ENCODE measurements at places on chromosomes 12 and 14.

DNA sequence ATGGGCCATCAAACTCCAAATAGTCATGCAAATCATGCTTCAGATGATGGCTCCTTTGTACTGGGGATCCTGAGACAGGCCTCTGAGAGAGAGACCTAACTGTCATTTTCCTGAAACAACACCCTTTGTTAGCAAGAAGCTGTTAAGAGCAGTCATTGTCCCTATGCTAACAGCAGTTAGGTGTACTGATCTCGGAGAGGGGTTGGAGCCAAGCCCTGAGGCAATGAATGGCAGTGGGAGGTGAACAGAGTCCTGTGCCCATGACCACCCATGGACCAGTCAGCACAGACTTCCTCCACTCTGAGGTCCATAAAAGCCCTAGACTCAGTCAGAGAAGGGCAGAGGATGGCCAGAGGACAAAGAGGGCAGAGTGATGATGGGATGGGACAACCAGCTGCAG, 747.6 kb upstream of the LRFN5 start:
- DNase-seq = no peak

GRCh38 chr12:50772470-50772869, 8.6 kb downstream of the ATF1 start:
- DNase-seq = no peak

- DNase-seq = no peak
Measured at GRCh38 chr12:88658009-88658408, 77.7 kb upstream of the KITLG start.

DNA sequence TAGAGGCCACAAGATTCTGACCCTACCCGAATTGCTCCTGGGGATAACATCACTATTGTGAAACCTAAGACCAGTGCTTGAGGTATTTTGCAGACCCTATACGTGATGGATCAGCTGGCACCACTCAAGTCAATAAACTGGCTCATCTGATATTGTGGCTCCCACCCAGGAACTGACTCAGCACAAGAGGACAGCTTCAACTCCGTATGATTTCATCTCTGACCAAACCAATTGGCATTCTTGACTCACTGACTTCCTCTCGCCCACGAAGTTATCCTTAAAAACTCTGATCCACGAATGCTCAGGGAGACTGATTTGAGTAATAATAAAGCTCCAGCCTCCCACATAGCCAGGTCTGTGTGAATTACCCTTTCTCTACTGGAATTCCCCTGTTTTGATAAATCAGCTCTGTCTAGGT, 1036.1 kb upstream of the TMEM132C start:
- no peak for DNase-seq

DNA sequence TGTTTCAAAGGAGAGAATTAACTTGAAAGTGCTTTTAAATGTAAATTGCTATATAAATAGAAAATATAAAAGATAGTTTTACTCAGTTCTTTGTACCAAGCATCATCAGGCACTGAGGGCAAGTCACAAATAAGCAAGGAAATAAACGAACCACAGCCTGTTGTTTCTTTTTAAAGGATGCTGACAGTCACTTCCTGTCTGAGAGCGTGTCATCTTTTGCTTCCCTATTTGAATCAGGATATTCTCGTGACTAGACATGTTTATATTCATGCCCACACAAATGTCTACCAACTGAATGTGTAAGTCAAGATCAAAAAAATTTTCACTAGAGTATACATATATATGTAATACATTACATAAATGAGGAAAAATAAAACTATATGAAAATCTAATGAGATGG, 31.4 kb upstream of the SLC2A13 start:
- no peak for DNase-seq

DNA sequence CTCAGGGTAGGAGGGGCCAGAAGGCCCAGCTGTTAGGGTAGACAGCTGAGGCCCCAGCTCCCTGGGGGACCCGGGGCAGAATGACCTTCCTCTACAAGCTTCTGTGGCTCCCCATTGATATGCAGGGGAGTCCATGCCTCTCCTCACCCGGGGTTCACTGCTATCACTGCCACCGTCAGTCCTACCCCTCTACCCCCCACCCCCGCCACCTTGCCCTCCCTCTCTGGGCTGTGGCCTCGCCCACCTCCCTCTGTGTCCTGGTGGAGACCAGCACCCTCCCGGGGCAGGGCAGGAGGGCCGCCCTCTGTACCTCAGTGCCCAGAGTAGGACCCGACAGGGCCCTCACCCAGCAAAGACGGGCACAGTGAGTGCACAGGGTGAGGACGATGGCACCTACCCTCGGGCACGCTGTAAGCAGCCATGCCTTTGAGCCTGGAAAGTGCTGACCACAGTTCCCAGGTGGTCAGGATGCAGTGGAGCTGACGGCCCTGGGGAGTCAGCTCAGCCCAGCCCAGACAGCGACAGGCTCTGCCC, 88.4 kb upstream of the SFSWAP start:
- DNase-seq = peak; percentile 66

DNA sequence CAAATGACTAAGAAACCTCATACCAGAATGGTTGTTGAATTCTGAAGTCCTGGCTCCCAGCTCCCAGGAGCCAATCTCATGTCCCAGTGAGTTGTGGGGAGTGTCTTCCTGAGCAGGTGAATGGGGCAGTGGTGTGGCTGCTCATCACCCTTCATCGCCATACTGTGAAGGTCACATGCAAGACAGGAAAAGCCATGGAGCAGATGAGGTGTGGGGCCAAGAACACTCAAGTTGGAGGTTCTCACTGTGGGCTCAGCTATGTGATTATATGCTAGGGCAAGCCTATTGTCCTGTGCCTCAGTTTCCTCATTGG, 16.6 kb upstream of the TSPAN11 start:
- no peak for DNase-seq

DNA sequence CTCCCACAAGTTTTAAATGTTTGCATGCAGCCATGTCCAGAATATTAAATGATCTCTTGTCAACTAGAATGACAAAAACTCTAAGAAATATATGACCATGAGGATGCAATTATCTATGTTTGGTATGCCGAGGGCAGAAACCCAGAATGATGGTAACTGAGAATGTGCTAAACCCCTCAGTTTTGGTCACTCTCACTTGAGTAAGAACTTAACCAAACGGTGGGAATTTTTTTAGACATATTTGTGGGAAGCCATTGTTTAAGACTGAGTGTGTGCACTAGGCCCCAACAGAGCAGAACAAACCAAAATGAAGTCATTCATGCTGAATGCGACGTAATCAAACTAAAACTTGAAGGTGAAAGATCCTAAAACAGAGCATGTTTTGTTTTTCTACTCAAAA, 1927.9 kb upstream of the SEL1L start:
- DNase-seq = no peak

- DNase-seq = no peak
Measured at GRCh38 chr14:22400655-22401259, 188.3 kb downstream of the DAD1 start.

DNA sequence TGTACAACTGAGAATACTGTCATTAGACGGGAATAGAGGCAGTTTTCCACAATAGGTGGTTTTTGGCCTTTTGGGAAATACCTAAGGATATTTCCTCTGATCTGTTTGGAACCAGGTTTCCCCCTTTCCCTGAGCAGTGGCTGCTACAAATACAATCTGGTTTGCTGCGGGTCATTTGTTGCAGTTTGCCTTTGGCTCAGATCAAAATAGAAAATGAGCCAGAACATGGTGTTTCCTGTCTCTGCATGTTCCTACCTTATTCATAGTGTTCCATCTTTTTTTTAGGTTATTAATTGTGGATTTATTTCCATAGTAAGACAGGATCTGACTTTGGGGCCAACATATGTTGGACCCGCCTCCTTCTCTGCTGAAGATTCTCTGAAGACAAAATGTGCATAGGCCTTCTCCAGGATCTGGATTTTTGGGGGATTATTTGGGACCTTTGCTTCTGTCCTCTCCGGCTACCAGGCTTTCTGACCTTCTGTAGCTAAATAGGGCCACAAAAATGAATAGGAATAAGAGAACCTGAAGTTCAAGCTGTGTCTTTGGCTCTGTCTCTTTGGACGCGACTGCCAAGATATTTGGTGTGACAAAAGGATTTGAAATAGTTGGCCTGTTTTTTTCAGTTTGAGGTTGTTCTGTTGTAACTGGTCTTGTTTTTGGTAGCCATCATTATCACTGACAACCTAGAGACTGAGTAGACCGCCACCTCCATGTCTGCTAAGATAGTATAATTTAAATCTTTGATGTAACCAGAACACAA, 146.9 kb downstream of the PRKCH start:
- no peak for DNase-seq

DNA sequence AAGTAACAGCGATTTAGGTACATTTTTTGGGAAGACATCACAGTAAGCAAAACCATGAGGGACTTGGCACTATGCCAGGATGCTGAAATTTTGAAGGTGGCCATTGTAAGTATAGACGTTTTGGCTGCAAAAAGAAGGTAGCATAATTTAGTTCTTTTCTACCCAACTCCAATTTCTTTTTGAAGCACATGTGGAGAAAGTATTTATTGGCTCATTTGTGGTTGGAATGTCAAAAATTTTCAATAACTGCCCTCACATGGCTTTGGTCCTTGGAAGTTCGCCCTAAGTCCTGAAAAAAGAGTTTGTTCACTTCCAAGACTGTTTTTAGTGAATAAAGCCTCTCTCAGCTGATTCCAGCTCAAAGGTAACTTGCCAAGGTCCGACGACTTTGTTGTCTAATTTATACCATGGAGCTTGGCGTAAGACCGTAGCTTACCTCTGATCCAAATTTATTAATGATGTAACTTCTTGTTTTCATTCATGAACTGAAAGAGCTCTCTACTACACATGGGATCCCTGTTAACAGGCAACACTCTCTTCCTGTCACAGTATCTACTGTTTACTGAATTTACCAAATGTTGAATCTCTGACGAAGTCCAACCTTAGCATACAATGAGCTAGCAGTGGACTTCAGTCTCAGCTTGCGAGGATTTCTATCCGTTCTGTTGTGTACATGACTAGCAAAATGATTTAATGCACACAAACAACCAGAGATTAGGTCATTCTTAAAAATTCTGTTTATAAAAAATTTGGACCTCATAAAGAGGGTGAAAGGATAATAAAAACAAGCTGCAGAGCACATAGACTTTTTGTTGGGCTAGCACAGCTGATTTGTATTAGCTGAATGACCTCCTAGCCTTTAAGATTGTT, 49.0 kb downstream of the MSRB3 start:
- DNase-seq = no peak

- DNase-seq = no peak
Measured at GRCh38 chr12:80634903-80635302, 72.5 kb upstream of the MYF6 start.

DNA sequence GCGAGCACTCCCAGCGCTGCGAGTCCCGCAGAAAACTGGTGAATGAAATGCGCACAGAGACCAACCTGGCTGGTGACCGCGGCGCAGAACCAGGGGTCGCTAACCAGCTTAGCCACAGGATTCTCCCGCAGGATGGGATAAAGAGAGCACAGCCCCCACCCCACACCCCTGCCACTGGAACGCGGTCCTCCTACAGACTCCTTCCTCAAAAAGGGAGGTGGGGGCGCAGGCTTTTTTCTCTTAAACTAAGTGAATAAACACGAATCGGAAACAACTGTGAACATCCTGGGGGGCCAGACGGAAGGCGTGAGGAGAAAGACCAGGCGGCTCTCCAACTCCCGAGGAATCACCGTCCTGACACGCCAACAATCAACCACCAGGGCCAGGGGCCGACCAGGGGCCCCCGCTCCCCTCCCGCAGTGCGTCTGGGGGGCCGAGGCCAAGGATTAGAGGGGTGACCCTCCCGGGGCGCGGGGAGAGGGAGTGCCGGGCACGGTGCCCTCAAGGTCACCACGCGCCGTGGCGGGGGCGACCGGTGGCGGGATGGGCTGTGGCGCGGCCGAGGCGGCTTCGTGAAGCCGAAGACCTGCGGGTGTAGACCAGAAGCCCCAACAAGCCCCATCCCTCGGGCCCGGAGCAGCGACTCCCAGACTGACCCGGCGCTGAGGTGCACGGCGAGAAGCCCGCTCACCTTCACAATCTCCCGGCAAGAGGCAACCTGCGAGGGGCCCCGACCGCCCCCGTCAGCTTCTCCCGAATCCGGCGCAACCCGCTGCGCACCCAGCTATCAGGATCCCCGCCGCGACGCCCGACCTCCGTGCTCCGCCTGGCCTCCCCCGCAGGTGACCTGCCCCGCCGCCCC, 704 bp downstream of the ATP2B1 start:
- DNase-seq = peak; percentile 86

GRCh38 chr12:7784701-7785100, 4.5 kb upstream of the NANOG start:
- no peak for DNase-seq

GRCh38 chr14:33118668-33119067, 180.0 kb downstream of the NPAS3 start:
- no peak for DNase-seq

- peak; percentile 84 for DNase-seq
Measured at GRCh38 chr12:106227641-106228319, 20.0 kb downstream of the CKAP4 start.

DNA sequence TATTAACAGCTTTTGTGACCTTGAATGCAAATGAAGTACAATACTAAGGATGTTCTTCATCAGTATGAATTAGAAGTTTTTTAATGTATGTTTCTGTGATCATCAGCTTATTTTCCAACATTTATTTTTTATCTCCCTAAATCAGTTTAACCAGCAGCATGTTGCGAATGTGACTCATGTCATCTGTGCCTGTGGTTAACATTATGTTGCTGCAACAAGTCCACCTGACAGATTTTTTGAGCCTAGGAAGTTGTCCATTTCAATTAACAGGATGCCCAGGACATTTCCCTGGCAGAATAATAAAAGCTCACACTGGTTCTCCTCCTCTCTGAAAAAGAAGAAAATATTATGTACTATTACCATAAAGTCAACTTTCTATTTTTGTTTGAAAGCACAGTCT, 155.5 kb downstream of the SYT1 start:
- no peak for DNase-seq

- DNase-seq = no peak
Measured at GRCh38 chr12:93539821-93540220, 32.7 kb upstream of the SOCS2 start.

DNA sequence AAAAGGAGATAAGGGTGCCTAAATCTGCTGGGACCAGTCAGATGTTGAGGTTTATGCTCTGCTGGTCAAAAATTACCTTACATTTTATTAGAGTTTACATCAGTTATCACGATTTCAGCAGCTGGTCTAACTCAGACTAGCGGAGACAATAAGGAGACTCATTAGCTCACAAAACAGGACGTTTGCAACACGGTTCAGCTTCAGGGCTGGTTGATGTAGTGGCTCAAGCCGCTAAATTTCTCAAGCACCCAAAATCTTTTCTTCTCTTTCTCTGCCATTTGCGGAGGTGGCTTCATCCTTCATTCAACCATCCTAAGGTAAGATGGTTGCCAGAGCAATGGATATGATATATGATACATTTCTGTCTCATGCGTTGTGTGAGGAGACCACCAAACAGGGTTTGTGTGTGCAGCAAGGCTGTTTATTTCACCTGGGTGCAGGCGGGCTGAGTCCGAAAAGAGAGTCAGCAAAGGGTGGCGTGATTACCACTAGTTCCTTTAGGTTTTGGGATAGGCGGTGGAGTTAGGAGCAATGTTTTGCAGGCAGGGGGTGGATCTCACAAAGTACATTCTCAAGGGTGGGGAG, 30.3 kb upstream of the CLIP1 start:
- no peak for DNase-seq

- no peak for DNase-seq
Measured at GRCh38 chr14:88003425-88003824, 1.5 kb upstream of the GPR65 start.

- DNase-seq = peak; percentile 82
Measured at GRCh38 chr12:89040146-89040964, 311.9 kb downstream of the DUSP6 start.
